ENCODE measurements at places on chromosomes 3 and 15. TPM values are rescaled to one million over a fixed set of nuclear protein-coding genes. Genes with fewer than 3 reads are reported as not detected.

GRCh38 chr15:88918738-88919137 is 5.6 kb upstream of the MFGE8 start:
- DNase-seq: no peak

DNA sequence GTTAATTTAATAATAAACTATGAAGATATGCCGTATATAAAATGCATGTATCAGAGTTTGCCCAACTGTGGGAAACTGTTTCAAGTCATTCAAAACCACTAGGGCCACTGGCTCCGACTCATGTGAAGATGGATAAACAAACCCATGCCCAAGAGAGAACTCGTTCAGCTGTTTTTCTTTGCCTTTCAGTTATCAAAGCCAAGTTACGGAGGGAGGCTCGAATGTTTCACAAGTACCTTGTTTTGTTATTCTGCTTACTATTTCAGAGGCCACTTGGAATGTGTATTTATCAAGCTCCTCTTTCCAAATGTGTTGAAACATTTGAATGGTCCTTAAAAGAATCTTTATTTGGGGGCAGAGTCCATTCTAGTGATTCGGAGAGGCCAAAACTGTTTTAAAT is 82.1 kb downstream of the DUT start:
- DNase-seq: no peak

The SNURF gene
- total RNA-seq: 10.3 TPM

- DNase-seq: no peak
Measured at GRCh38 chr3:8712045-8712907, 21.3 kb upstream of the CAV3 start.

- no peak for DNase-seq
Measured at GRCh38 chr3:112005091-112005672, 6.5 kb downstream of the TAGLN3 start.

DNA sequence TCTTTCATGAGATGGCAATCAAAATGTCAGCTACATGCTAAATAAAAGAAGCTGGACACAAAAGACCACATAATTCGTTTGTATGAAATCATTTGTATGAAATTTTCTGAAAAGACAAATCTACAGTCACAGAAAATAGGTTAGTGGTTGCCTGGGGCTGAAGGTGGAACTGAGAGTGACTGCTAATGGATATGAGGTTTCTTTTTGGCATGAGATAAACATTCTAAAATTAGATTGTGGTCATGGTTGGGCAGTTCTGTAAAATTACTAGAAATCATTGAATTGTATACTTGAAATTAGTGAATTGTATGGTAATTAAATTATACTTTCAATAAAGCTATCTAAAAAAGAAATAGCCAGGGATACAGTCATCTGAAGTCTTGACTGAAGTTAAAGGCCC is 2.7 kb upstream of the DMXL2 start:
- DNase-seq: no peak

- no peak for DNase-seq
Measured at GRCh38 chr3:172089250-172089649, 49.9 kb downstream of the FNDC3B start.

The C15orf39 gene
- 57.2 TPM for total RNA-seq

DNA sequence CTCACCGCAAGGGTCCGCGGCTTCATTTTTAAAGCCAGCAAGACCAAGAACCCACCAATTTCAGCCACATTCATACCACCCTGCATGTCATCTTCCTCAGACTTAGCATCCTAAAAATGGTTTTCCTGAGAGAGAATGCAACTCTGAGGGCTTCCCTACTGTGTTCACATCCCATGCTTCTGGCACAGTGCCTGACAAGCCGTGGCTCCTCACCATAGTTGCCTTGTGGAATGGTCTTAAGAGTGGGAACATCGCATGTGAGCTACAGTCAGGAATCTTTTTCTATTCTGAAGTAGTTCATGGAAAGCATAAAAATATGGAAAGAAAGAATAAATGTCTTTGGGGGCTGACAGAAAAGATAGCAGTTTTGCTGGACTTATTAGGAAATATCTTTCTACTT is 120.3 kb downstream of the RAP2B start:
- DNase-seq: no peak

DNA sequence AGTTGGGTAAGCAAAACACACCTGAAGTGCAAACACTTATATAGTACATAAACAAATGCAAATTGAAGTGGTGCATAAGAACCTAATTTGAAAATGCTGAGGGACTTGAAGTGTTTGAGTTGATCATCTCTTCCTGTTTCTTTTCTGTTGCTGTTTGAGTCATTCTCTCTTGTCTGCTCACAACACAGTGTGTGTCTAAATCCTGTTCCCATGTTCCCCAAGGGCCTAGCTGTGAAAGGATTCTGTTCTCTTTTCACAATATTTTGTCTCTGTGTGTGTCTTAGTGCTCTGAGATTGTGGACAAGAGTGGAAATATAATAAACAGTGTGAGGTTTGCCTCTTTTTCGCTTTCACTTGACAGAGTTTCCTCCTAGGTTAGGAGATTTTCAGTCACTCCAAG is 6.1 kb downstream of the CD96 start:
- DNase-seq: no peak

GRCh38 chr15:64749167-64749566 is 26.2 kb downstream of the RBPMS2 start:
- DNase-seq: no peak

DNA sequence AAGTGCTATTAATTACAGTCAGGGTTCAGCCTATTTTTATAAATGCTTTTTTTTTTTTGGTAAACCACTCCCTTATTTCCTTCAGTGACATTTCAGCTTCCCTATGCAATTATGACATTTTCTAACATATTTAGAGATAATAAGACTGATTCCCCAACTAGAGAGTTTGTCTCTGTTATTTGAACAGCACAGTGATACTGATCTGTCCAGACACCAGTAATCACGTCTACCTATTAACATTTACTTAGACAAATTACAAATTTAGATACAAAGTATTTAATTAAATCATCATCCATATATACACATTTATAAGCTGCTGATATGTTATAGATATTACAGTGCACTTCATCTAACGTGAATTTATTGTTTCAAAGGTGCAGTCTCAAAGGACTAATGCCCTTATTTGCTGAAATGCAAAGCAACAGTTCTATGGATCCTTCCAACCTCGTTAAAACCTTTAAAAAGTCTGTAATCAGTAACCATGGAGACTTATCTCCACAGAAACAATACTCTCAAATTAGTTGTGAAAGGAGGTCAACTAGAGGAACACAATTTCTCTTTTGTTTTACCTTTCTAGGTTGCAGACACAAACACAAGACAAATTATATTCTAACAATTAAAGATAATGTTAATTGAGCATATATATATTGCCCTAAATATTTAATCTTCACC is 1531.1 kb downstream of the SI start:
- no peak for DNase-seq

- no peak for DNase-seq
Measured at GRCh38 chr3:172166261-172166660, 126.9 kb downstream of the FNDC3B start.

- no peak for DNase-seq
Measured at GRCh38 chr3:165814380-165814779, 22.8 kb downstream of the BCHE start.

DNA sequence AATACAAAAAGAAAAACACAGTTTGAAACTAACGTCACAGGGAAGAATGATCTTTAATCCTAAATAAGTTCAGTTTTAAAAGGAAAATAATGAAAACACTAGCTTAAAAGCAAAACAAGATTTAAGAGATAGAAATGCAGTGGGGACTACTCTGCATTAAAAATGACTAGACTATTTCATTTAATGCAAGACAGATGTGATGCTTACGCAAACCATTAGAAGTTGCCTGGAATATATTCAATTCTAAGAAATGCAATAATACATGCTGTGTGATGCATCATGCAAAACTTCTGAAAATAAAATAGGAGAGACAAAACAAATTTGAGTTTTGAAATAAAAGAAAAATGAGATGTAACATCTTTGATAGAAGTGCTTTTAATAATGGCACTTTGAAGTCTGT is 97.6 kb upstream of the STRIT1 start:
- no peak for DNase-seq

- no peak for DNase-seq
Measured at GRCh38 chr3:160697637-160698380, 20.8 kb downstream of the ARL14 start.

The SLC51A gene
- total RNA-seq: not detected

DNA sequence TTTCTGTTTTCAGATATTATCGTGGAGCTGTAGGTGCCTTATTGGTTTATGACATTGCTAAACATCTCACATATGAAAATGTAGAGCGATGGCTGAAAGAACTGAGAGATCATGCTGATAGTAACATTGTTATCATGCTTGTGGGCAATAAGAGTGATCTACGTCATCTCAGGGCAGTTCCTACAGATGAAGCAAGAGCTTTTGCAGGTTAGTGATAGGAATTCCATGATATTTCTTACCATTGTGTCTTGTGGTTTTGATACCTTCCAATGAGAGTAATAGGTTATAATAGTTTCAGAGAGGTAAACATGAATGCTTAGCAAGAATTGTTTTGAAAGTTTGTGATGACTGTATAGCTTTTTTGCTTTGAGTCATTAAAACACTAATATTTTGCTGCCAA is 8.5 kb downstream of the RAB11A start:
- no peak for DNase-seq

GRCh38 chr3:131608296-131608695 is 105.5 kb upstream of the MRPL3 start:
- DNase-seq: no peak

DNA sequence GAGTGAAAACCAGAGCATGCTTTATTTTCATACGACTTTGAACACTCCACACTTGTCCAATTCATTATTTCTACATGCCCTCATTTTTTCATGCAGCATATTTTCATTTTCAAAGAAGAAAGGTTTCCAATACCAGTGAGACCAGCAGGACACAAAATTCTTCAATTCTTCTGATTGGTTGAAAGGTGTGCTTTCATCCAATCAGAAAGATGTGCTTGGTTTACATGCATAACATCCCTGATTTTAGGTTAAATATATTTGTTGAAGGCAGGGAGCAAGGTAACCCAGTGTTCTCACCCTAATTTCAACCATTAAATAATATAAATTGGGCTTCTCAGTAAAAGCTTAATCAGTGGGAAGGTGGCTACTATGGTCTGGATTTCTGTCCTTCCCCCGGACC is 47.5 kb upstream of the PPIB start:
- no peak for DNase-seq

GRCh38 chr15:26882112-26882511 is 15.2 kb downstream of the GABRA5 start:
- DNase-seq: no peak

The MCCC1 gene
- total RNA-seq: 30.1 TPM

GRCh38 chr3:29153811-29154210 is 127.1 kb upstream of the RBMS3 start:
- peak; percentile 72 for DNase-seq

DNA sequence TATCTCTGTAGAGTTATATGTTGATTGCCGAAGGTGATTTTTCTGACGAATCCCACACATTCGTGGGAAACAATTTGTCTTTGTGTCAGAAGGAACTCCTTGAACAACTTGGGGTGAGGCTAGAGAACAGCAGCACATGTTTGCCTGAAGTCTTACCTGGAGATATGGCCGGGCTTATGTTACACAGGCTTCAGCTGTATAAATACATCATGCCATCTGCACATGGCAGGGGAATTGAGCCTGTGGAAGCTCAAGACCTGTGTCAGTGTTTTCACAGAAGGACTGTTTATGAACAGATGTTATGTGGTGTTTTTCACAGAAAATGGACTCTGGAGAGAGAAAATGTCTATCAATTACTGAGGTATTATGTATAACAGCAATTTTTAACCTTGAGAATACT is 203.6 kb upstream of the MDFIC2 start:
- DNase-seq: no peak

GRCh38 chr15:57263520-57263919 is 112.8 kb upstream of the CGNL1 start:
- DNase-seq: no peak

GRCh38 chr3:13570391-13571194 is 21.7 kb downstream of the FBLN2 start:
- no peak for DNase-seq

DNA sequence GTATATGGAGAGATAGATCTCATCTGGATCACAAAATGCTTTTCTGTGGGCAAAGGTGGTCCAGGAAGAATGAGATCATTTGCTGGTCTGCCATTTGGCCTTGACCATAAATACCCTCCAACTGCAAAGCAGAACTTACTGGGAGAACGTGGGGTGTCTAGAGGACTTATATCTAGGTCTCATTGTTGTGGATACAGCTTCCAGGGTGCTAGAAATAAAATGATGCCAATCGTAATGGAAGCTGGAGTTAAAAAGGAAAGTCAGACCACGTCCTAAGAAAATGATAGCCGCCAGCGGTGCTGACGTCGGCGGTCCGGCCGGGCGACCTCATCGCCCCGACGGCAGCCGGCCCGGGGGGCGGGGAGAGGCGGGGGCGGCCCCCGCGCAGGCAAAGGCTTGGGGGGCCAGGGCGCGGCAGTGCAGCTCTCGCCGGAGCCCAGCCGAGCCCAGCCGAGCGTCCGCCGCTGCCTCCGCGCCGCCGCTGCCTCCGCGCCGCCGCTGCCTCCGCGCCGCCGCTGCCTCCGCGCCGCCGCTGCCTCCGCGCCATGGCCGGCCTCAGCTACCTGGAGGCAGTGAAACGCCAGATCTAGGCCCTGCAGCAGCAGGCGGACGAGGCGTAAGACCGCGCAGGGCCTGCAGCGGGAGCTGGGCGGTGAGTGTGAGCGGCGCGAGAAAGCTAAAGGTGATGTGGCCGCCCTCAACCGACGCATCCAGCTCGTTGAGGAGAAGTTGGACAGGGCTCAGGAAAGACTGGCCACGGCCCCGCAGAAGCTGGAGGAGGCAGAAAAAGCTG is 89.5 kb downstream of the EOMES start:
- DNase-seq: peak; percentile 49

GRCh38 chr3:141273700-141274410 is 42.2 kb downstream of the PXYLP1 start:
- no peak for DNase-seq

The GASK1A gene
- total RNA-seq: not detected

- no peak for DNase-seq
Measured at GRCh38 chr15:73695773-73696640, 11.8 kb downstream of the CD276 start.

GRCh38 chr15:33283576-33283975 is 27.2 kb upstream of the RYR3 start:
- DNase-seq: no peak

GRCh38 chr15:41936649-41937567 is 35.4 kb downstream of the EHD4 start:
- DNase-seq: peak; percentile 83

GRCh38 chr3:60154011-60154410 is 1097.2 kb downstream of the FHIT start:
- DNase-seq: no peak

DNA sequence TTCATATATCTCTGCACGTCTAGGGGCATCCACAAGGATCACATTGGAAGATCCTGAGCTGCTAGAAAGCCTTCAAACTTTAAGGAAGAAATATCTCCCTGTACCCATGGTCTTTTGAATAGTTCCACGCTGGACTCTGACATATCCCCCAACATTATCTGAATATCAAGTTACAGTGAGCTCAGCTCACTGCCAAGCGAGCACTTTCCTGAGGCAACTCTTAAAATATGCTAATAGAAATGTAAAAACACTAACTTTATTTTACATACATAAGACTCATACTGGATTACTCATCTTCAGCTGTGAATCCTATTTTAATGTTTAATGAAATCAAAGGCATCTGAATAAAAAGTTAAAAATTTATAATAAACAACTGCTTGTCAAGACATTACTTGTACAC is 420.2 kb upstream of the CCDC54 start:
- no peak for DNase-seq

The CHRD gene
- total RNA-seq: not detected

- DNase-seq: no peak
Measured at GRCh38 chr3:178459038-178459410, 77.2 kb upstream of the KCNMB2 start.

GRCh38 chr15:90885432-90886290 is 1.4 kb downstream of the FES start:
- DNase-seq: peak; percentile 86

- DNase-seq: no peak
Measured at GRCh38 chr15:69000725-69001503, 13.6 kb upstream of the NOX5 start.
